Activated CD8-positive, alpha-beta memory T cell treated with anti-CD3 and anti-CD28 coated beads, Interleukin-2, amount 10 ng/mL, durations not matched to agents 7 days and 5 days (primary cell): ENCODE measurements at places on chromosomes 1 and 21.

DNA sequence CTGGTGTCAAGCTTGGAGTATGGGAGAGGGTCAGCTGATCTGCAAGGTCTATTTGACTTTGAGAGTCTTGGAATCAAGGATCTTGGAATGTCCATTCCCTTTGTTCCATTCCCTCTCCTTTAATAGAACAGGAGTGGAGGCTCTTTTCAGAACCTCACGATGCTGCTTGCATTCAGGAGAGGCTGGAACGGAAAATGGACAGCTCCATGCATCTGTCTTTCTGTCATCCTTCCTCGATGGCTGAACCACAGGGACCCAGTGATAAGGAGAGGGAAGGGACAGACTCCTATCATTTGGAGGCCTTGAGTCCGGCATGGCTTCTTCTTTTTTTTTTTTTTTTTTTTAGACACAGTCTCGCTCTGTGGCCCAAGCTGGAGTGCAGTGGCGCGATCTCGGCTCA is 14.9 kb upstream of the LIN28A start:
- H3K4me1 ChIP-seq = peaks cover 18% of the 10 kb centered on the region
- no peak overlapping the region for H3K27ac ChIP-seq
- H3K4me3 ChIP-seq = no peak overlapping the region
- no peak for DNase-seq
- no peaks in the 10 kb centered on the region for H3K36me3 ChIP-seq

GRCh38 chr1:111630567-111630966 is 11.0 kb downstream of the RAP1A start:
- peaks cover 42% of the 10 kb centered on the region for H3K36me3 ChIP-seq
- no peak overlapping the region for H3K4me3 ChIP-seq
- H3K4me1 ChIP-seq = peaks cover 82% of the 10 kb centered on the region
- no peaks in the 10 kb centered on the region for H3K27me3 ChIP-seq

GRCh38 chr1:16318555-16318954 is 33.7 kb downstream of the FBXO42 start:
- no peak overlapping the region for H3K4me3 ChIP-seq
- H3K27me3 ChIP-seq = no peaks in the 10 kb centered on the region
- no peak overlapping the region for H3K27ac ChIP-seq

GRCh38 chr1:77948841-77949424 is 29.9 kb downstream of the FUBP1 start:
- no peak overlapping the region for H3K27ac ChIP-seq
- no peak for DNase-seq
- no peaks in the 10 kb centered on the region for H3K27me3 ChIP-seq
- peaks cover 56% of the 10 kb centered on the region for H3K36me3 ChIP-seq
- H3K4me3 ChIP-seq = no peak overlapping the region

DNA sequence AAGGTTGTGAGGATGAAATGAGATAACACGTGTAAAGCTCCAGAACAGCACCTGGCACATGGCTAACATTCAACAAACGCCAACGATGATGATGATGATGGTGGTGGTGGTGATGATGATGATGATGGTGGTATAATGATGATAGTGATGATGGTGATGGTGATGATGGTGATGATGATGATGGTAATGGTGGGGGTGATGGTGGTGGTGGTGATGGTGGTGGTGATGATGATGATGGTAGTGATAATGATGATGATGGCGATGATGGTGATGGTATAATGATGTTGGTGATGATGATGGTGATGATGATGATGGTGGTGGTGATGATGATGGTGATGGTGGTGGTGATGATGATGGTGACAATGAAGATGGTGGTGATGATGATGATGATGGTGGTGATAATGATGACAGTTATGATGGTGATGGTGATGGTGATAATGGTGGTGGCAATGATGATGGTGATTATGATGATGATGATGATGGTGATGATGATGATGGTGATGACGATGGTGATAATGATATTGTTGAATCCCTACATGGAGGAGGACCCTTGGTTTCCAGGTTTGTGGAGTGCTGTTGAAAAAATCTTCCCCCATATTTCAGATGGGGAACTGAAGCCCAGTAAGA is 54.1 kb downstream of the DMRTA2 start:
- no peak for DNase-seq
- H3K4me1 ChIP-seq = no peaks in the 10 kb centered on the region
- H3K4me3 ChIP-seq = no peak overlapping the region
- peaks cover 38% of the 10 kb centered on the region for H3K27me3 ChIP-seq
- H3K36me3 ChIP-seq = no peaks in the 10 kb centered on the region

DNA sequence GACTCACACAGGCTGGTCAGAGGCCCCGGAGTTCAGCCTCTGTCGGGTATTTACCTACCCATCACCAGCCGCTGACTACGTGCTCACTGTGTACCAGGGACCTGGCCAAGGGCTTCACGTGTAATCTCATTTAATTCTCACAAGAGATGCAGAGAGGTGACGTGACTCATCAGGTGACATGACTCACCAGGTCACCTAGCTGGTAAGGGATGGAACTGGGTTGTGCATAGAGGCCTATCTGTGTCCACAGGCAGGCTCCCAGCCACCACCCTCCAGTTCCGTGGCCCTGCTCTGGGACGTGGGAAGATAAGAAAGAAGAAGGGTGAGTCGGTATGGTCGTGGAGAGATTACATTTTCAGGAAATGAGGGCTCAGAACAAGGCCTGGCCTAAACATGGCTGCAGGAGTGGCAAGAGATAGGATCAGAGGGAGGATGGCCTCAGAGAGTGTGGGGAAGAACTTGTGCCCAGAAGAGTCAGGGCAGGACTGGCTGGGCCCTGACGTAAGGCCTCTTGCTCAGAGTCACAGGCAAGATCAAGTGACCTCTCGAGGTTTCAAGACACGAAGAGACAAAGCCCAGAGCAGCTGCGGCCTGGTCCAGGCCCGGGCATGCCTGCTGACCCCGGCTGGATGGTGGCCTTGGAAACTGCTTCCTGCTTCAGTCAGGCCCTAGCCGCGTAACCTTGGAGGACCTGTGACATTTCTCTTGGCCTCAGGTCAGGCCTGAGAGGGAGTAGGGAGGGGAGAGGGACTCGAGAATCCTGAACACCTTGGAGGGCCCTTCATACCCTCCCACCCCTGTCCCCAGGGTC is 52.7 kb upstream of the WASF2 start:
- H3K36me3 ChIP-seq = no peaks in the 10 kb centered on the region
- DNase-seq = no peak
- H3K4me3 ChIP-seq = no peak overlapping the region

GRCh38 chr1:209207701-209208286 is 375.7 kb upstream of the CAMK1G start:
- H3K27me3 ChIP-seq = peaks cover 49% of the 10 kb centered on the region
- H3K4me3 ChIP-seq = no peak overlapping the region
- no peak overlapping the region for H3K27ac ChIP-seq
- no peak for DNase-seq
- no peaks in the 10 kb centered on the region for H3K36me3 ChIP-seq

DNA sequence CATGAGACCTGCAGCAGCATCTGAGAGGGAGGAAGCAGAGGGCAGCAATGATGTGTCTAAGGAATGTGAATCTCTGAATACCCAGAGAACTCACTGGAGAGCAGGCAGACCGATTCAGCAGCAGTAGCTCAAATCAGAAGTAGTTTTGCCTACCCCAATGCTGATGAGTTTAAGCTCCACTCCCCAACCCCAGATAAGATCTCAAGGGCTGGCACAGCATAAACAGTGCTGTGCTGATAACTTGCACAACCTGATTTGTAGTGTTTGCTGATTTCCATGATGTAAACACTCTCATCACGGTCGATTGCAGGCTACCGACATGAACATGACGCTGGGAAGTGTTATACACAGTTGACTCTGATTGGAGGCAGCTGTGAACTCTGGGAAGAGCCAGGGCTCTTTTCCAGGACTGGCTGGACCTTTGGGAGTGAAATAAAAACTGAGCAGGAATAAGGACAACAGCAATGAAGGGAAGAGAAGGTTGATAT is 11.2 kb upstream of the HMGCS2 start:
- peak; percentile 37 for DNase-seq
- H3K27ac ChIP-seq = no peak overlapping the region
- peaks cover 73% of the 10 kb centered on the region for H3K27me3 ChIP-seq
- H3K4me3 ChIP-seq = no peak overlapping the region
- H3K36me3 ChIP-seq = no peaks in the 10 kb centered on the region

- H3K36me3 ChIP-seq = no peaks in the 10 kb centered on the region
- no peak overlapping the region for H3K27ac ChIP-seq
- no peaks in the 10 kb centered on the region for H3K27me3 ChIP-seq
Observed at GRCh38 chr1:119556423-119556822, 49.4 kb downstream of the HSD3B1 start.

- H3K36me3 ChIP-seq = peaks cover 1% of the 10 kb centered on the region
- no peak for DNase-seq
- peaks cover 83% of the 10 kb centered on the region for H3K27me3 ChIP-seq
- H3K4me1 ChIP-seq = peaks cover 54% of the 10 kb centered on the region
- H3K27ac ChIP-seq = no peak overlapping the region
- H3K4me3 ChIP-seq = no peak overlapping the region
Observed at GRCh38 chr1:154747380-154747739, 122.7 kb downstream of the KCNN3 start.

- no peaks in the 10 kb centered on the region for H3K36me3 ChIP-seq
- H3K27me3 ChIP-seq = no peaks in the 10 kb centered on the region
- H3K4me1 ChIP-seq = no peaks in the 10 kb centered on the region
- no peak overlapping the region for H3K27ac ChIP-seq
- no peak overlapping the region for H3K4me3 ChIP-seq
- DNase-seq = no peak
Observed at GRCh38 chr1:81950591-81951244, 150.0 kb downstream of the ADGRL2 start.

- no peak overlapping the region for H3K4me3 ChIP-seq
- H3K4me1 ChIP-seq = peaks cover 11% of the 10 kb centered on the region
- H3K27me3 ChIP-seq = peaks cover 8% of the 10 kb centered on the region
Observed at GRCh38 chr1:212487774-212488435, 55.2 kb downstream of the NENF start.

- no peak overlapping the region for H3K4me3 ChIP-seq
- no peaks in the 10 kb centered on the region for H3K27me3 ChIP-seq
- DNase-seq = no peak
- H3K27ac ChIP-seq = no peak overlapping the region
- H3K36me3 ChIP-seq = peaks cover 73% of the 10 kb centered on the region
Observed at GRCh38 chr1:154174654-154175053, 17.2 kb downstream of the TPM3 start.

GRCh38 chr1:151494741-151495281 is 16.4 kb upstream of the CGN start:
- no peak overlapping the region for H3K4me3 ChIP-seq
- H3K27me3 ChIP-seq = peaks cover 3% of the 10 kb centered on the region
- no peak overlapping the region for H3K27ac ChIP-seq
